Transverse colon (tissue), 4 donors: ENCODE measurements at places on chromosomes 16 and 17. TPM values are rescaled to one million over a fixed set of nuclear protein-coding genes. Genes with fewer than 3 reads are reported as not detected.

The HS3ST3A1 gene
- 1.7 TPM for total RNA-seq

The TNFRSF12A gene
- 25.3 TPM for total RNA-seq

The MYO15B gene
- 1,778 TPM for total RNA-seq

The TRIM16 gene
- total RNA-seq = 14.9 TPM

The HLF gene
- total RNA-seq = 15.7 TPM

The WNT9B gene
- total RNA-seq = not detected

The TP53TG3 gene
- not detected for total RNA-seq

The AXIN2 gene
- 87.6 TPM for total RNA-seq

The ABCC6 gene
- 36.2 TPM for total RNA-seq

The SHISA9 gene
- 37.6 TPM for total RNA-seq

The ZNF205 gene
- 16.3 TPM for total RNA-seq

The JUP gene
- total RNA-seq = 552 TPM

The KAT2A gene
- 16.9 TPM for total RNA-seq

The PIRT gene
- 6.4 TPM for total RNA-seq

The MEFV gene
- total RNA-seq = 0.37 TPM
